ENCODE measurements at places on chromosomes 7 and 10.

- DNase-seq: no peak
Observed at GRCh38 chr7:114856625-114857024, 65.3 kb upstream of the MDFIC start.

DNA sequence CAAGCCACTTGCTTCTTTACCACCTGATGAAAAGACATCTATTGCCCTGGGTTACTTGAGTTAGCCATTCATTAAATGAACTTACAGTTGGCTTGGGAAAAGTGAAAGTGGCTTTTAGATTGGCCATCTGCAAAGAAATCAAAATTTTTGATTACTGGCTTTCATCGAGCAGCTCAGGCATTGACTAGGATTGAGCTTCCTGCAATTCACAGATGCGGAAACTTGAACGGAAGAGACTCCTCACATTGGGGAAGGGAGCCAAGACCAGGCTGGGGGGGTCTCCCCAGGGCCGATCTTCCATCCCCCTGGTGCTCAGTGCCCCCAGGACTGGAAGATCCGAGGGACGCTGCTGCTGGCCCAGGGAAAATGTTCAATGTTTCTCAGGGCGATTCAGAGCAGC is 145.4 kb downstream of the PIP4K2A start:
- DNase-seq: no peak

GRCh38 chr10:78579576-78579975 is 489.2 kb upstream of the ZMIZ1 start:
- no peak for DNase-seq

DNA sequence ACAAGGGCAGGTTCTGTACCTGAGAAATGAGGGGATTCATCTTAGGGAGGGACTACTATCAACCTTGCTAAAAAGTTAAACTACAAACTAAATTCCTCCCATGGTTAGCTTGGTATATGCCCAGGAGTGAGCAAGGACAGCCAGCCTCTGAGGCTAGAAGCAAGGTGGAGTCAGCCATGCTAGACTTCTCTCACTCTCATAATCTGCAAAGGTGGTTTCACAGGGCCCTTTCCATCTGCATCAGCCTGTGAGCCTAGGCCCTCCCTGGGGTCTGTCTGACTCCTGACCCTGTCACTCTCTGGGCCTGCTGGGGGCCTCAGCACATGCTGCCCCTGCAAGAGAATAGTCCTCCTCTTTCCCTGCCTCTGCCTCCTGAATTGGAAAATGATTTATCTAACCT is 66.1 kb downstream of the ABCA13 start:
- DNase-seq: no peak

GRCh38 chr10:100656454-100656853 is 88.9 kb upstream of the PAX2 start:
- no peak for DNase-seq

DNA sequence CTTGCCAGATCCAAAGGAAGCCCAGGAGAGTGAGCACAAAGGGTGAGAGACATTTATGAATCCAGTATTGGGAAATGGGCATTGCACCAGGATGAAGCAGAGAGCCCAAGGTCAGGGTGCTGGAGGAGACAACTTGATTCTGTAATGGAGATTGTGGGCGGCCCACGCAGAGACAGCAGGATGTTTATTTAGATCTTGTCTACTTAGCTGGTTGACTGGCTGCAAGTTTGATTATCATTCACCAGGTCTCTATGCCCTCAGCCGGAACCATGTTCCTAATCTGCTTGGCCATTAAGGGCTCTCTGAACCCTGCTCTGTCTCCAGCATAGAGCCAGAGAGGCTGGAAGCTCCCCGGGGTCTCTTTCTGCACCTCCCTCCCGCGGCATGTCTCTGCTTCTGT is 188.7 kb downstream of the PLXNA4 start:
- DNase-seq: no peak

DNA sequence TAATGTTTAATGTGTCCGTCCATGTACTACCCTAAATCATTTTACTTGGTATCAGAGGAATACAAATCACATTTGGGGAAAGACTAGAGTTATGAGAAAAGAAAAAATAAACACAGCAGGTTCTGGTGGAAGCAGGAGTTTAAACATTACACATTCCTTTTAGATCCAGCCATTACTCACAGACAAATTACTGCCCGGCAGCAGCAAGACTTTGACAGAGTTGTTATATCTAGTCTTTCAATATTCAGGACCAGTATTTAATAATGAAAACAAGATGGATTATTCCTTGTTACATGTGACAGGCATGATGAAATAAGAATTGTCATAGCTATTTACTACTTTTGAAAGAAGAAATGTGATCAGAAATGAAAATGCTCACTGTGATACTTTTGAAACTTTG is 131.8 kb upstream of the GNAI1 start:
- no peak for DNase-seq

- DNase-seq: no peak
Observed at GRCh38 chr10:117463545-117463920, 79.0 kb upstream of the EMX2 start.

DNA sequence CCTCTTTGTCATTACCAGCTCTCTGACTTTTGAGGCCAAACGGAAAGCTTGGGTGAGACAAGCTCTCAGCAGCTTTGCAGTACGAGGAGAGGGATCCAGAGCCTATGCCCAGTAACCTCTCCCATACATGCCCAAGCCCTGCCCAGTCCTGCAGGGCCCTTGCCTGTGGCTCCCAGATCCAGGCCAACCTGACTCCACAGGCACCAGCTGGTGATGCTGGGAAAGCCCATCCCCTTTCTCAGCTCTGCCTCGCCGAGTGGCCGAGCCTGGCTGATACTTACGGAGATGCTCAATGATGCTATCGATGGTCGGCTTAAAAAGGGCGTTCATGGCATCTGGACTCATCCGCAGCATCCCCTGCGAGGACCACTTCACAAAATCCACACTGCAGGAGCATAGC is 55.4 kb downstream of the PNLIPRP2 start:
- no peak for DNase-seq

DNA sequence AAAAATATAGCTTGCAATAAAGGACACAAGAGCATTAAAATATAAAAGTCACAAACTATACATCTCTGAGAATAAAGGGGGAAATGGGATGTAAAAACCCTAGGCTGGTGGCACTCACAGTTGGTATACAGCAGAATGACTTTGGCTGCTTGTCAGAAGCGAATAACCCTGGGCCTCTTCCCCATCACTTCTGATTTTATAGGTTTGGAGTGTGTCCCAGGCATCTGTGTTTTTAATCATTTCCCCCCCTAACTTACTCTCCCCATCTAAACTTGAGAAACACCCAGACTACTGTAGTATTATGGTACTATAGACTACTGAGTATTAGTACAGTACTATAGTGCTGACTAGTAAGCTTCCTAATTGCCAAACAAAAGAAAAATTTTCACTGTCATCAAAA is 1.8 kb upstream of the RPA3 start:
- DNase-seq: no peak

DNA sequence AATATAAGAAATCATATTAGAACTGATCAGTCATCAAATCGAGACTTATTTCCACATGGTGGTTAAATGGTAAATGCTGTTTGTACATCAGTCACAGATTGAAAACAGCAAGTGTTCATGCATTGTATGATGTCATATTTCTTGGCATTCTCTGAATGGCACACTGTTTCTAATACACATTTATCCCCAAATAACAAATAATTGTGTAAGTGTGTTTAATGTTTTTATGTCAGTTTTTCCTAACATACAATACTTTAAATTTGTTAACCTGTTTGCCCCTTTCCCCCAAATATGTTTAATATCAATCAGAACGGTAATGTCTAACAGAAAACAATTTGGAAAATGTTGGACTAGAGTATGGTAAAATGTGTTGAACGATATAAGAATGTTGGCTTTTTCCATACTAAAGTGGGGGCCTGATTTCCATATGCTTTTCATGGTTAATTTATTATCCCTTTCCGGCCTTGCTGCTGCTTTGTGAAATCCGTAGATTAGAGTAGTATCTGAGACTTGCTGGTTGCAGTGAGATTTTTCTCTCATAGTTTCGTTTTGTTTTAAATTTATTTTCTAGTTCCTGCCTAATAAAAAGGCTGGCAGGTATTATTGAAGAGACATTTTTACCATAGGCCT is 23.7 kb downstream of the RAB18 start:
- no peak for DNase-seq

GRCh38 chr10:122173766-122174435 is 97.2 kb upstream of the BTBD16 start:
- DNase-seq: no peak

DNA sequence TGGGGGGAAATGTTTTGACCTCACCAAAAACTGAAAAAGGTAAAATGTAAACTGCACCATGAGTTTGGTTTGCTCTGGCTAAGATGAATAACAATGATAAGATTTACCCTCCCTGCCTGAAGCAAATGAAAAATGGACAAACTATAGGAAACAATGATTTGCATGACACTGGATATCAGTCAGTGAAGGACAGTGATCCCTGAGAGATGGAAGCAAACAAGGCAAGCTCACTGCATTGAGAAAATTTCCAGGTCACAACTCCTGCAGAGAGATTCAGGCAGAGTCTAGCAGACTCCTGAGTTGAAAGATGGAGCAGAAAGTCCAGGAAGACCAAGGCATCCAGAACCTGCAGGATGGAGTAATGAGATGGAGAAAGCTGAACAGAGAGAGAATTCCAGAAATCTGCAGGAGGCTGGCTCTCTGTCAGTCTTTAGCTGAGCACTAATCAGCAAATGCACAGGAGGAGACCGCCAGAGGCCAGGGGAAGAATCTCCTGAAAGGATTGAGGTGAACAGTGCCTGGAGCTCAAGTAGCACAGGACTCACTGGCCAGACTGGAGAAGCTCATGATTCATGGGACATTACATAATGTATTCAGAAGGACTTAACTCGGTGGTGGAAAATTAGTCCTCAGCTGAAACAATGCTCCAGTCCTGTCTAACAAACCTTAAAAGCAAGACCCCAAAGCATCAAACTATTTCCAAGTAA is 51.2 kb upstream of the PALS2 start:
- DNase-seq: no peak

DNA sequence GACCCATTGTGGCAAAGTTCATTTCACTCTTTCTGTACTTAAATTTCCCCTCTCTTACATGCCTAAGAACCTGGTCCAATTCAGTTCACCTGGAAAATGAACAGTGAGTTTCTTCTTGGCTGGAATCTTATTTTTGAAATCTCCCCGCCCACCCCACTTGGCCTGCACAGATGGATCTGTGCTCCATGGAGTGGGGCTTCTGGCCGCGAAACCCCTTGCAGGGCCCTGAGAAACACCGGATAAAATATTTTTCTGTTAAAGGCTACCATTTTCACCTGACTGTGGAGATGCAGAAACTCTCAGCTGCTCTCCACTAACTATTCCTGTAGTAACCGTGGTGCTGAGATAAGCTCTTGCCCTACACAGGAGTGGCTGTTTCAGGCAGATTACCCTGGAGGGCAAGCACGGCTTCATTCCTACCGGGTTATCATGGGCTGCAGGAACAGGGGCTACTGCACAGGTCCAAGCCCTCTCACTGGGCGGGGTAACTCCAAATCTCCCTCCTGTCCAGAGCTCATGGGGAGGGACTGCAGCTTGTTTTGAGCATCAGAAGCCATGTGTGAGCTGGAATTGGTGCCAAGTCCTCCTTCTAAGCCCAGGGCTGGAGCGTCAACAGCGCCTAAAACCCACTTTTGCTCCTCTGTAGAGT is 118.9 kb downstream of the PRPF18 start:
- no peak for DNase-seq

GRCh38 chr7:127389321-127389720 is 3.2 kb downstream of the ZNF800 start:
- DNase-seq: no peak

- DNase-seq: no peak
Observed at GRCh38 chr10:24449769-24450310, 240.9 kb downstream of the KIAA1217 start.

DNA sequence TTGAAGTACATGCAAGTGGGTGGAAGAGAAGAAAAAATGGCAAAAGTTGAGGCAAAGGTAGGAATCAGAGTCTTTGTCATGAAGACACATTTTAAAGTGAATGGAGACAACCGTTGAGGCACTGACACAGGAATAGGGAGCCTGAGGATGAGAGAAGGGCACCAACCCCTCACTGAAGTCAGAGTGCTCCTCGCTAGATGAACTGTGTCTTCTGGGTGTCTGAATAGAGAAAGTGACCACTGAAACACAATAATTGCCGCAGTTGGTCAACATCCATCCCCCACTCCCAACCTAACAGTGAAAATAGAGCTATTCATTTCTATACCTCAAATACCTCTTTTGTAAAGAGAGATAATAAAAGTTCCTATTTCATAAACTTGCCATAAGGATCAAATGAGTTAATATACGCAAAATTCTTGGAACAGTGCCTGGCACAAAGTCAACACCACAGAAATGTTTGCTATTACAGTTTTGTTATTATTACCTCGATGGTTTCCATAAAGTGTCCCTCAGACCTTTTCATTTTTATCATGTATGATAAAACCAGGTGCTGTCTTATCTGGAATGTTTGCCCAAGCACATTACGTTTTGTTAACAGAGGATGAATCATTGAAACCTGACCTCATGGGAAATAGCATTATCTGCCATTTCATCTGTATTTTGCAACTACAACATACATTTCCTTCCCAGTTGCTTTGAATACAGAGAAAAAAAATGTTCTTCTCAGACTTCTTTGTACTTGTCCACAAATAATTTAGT is 61.8 kb upstream of the SP4 start:
- no peak for DNase-seq

DNA sequence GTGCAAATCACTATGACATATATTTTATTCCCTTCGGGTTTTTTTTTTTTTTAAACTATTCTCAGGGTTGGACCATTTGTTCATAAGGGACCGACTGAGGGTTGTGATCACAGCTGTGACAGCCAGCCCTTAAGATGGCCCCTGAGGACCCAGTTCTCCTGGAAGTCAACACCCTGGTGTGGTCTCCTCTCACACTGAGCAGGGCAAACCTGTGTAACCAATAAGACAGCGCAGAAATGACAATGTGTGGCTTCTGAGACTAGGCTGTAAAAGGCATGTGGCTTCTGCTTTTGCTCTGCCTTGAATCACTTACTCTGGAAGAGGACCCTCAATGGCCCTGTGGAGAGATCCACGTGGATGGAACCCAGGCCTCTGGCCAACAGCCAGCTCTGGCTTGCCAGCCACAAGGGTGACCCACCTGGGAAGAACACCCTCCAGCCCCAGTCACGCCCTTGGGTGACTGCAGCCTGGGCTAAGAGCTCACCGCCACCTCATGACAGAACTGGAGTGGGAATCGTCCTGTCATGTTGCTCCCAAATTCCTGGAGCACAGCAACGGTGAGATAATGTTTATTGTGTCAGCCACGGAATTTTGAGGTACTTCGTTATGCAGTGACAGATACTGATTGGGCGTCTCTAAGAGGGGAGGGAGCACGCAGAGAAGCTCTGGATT is 127.1 kb downstream of the CLEC2L start:
- DNase-seq: no peak
